Naive thymus-derived CD4-positive, alpha-beta T cell (primary cell): ENCODE measurements at places on chromosomes 13 and 19. TPM values are rescaled to one million over a fixed set of nuclear protein-coding genes. Genes with fewer than 3 reads are reported as not detected.

Gene SHISA7
- total RNA-seq: not detected

Gene ZNF626
- total RNA-seq: 2.0 and 2.2 TPM in 2 replicates

Gene CCNA1
- not detected for total RNA-seq

Gene CADM4
- 0.66 TPM for total RNA-seq

DNA sequence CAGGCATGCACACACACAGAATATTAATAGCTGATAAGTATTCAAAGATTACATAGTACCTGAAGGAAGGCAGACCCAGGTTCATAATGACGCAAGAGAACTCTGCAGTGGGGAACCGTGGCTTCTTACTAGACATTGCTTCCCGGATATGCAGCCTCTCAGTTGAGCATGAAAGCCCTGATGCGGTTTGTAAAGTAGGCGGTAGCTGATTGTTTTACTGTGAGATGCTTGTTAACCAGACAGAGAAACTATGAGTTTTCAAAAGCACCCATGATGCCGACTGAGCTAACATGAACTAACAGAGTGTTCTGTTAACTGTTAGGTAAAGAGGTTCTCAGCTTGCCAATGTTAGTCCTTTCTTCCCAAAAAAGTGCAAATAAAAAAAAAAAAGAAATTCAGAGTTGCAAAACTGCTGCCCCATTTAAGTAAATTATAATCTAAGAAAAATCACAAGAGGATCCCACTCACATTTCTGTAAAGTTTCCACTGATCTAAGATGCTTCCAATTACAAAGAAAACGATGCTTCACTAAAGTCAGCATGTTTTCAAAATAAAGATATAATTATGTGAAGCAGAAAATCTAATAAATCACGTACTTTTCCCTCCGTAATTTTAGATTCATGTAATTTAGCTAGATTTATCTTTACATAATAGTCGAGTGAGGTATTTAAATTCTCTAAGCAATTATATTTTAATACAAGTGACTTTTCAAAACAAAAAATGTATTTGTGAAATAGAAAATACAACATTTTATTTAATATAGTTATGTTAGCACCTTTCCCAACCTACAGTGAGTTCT, 2.2 kb downstream of the FLT1 start:
- peak; percentile 82 for DNase-seq

GRCh38 chr19:37980419-37981170, 73.6 kb downstream of the SIPA1L3 start:
- no peak for DNase-seq

DNA sequence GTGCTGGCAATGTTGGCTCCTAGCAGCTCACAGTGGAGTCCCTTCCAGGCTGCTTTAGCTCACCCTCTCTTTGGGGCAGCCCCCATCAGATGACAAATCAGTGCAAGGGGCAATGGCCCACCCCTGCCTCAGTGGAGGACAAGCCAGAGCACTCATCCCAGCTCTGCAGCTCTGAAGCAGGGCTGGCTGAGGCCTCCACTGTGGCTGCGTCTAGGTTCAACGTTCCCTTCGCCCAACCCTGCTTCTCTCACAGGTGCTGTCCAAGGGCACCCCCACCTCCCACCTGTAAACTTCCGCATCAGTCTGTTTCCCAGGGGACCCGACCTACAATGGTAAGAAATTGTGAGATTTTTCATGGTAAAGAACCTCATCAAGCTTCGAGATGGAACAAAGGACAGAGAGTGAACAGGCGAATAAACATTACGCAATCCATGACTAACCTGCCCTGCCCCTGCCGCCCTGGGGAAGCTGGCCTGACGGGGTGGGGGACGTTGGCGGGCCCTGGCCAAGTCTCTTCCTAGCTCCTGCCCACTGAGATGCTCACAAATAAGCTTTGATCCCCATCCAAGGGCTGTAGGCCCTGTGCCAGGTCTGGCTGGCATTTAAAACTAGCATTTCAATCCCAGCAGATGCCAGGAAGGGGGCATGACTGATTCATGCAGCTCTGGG, 40.5 kb downstream of the DZIP1 start:
- no peak for DNase-seq

DNA sequence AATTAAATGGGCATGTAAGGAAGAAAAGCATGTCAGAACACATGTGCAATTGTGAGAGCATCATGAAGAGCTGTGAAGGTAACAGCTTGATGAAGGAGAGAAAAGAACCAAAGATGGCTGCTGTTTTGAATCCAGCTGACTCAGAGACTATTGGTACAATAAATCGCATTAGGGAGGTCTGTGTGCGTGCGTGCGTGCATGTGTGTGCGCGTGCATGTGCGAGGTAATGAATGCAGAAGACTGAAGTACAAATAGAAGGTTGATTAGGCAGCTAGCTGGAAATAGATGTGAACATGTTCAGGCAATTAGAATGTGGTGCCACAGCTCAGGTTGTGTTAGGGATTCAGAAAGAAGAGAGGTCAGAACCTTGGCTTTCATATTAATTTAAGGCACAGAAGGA, 440.5 kb downstream of the OXGR1 start:
- no peak for DNase-seq

GRCh38 chr13:30299786-30300185, 7.6 kb downstream of the KATNAL1 start:
- DNase-seq: no peak

- no peak for DNase-seq
Observed at GRCh38 chr13:33728271-33729037, 89.5 kb upstream of the RFC3 start.
